A549 (cell line): ENCODE measurements at places on chromosomes 3 and 15.
A peak's percentile ranks its signal among the peaks of the same experiment; 100 is the strongest.

GRCh38 chr3:169667166-169668071 is 3.9 kb upstream of the MECOM start:
- DNase-seq = no peak

DNA sequence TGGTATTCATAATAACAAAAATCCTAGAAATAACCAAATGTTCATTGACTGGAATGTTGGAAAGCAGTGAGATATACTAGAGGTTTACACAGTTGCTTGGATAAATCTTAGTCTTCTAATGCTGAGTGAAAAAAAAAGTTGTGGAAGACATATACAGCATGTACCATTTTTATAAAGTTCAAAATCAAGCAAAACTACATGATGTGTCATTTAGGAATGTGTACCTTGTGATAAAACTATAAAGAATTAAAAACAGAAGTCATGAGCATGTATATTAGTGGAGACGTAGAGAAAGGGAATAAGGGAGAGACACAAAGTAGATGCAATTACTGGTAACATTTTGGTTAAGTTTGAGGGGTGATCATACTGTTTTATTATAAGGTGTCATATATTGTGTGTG is 45.2 kb downstream of the FBXL2 start:
- no peak for DNase-seq

DNA sequence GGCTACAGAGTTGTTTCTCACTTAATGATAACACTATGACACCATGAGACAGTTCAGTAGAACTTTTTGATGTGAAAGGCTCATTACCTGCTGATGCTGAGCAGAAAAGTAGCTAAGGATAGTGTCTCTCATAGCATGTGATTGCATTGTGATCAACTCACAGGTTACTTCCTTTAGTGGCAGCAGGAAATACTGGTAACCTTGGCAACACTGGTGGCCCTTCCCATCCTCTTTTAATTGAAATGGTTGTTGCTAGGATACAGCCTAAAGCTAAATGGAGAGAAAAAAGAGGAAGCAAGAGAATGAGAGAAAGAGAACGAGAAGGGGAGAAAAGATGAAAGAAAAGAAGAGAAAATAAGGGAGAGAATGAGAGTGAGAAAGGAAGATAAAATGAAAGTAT is 204.7 kb upstream of the GAP43 start:
- DNase-seq = no peak

DNA sequence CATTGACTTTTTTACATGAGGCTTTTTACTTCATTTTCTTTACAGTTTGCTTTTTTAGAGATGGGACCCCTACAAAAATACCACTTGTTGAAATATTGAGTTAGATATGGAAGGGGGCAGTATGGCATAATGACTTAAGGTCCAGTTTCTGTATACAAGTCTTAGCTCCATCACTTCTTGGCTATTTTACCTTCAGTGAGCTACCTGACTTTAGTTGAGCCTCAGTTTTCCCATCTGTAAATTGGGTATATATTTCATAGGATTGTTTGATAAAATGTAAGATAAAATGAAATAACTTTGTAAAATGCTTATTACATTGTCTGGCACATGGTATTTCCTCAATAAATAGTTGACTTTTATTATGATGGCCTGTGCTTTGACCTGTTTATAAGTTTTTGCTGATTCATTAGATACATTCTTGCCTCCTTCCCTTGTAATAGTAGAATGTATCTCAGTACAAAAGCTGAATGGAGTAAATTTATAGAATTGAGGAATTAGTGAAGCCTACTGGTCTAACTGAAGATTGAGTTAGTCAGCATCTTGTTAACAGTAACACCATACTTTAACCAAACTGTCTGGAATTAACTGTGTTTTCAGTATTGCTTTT is 27.6 kb downstream of the TBC1D23 start:
- no peak for DNase-seq

GRCh38 chr3:194740859-194741491 is 55.3 kb downstream of the FAM43A start:
- peak; percentile 61 for DNase-seq

GRCh38 chr3:4398120-4398940 is 68.7 kb downstream of the SUMF1 start:
- no peak for DNase-seq

- DNase-seq = no peak
Measured at GRCh38 chr3:107841831-107842230, 249.0 kb downstream of the CD47 start.

DNA sequence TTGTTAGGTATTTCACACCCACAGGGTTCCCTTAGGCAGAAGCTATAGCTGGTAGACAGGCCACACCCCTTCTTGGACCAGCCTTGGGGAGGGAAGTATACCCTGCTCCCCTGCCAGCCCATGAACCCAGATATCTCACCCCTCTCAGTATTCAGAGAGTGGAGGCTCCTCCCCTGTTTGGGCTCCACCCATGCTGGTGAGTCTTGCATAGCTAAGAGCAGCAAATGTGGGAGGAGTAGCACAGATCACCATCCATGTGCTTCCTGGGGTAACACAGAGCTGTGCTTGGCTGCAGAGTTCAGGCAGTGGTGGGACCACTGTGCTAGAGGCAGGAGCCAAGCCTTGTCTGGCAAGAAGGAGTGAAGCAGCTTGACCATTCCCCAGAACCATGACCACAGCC is 427.2 kb downstream of the ZIC1 start:
- DNase-seq = no peak

- DNase-seq = no peak
Measured at GRCh38 chr3:4758249-4758860, 220.9 kb upstream of the BHLHE40 start.

GRCh38 chr3:124346487-124346886 is 354.6 kb upstream of the ROPN1 start:
- DNase-seq = no peak
